ENCODE measurements at places on chromosomes 11 and 22. TPM values are rescaled to one million over a fixed set of nuclear protein-coding genes. Genes with fewer than 3 reads are reported as not detected.

Gene PLA2G3
- total RNA-seq = 19.3 TPM

Gene MYO18B
- 0.48 TPM for total RNA-seq

Gene OAF
- total RNA-seq = 11.6 TPM

Gene HEPHL1
- total RNA-seq = not detected

Gene IGLL1
- not detected for total RNA-seq

Gene NXPE2
- total RNA-seq = not detected

GRCh38 chr11:128632141-128632791 is 44.9 kb upstream of the ETS1 start:
- DNase-seq = peak; percentile 74

DNA sequence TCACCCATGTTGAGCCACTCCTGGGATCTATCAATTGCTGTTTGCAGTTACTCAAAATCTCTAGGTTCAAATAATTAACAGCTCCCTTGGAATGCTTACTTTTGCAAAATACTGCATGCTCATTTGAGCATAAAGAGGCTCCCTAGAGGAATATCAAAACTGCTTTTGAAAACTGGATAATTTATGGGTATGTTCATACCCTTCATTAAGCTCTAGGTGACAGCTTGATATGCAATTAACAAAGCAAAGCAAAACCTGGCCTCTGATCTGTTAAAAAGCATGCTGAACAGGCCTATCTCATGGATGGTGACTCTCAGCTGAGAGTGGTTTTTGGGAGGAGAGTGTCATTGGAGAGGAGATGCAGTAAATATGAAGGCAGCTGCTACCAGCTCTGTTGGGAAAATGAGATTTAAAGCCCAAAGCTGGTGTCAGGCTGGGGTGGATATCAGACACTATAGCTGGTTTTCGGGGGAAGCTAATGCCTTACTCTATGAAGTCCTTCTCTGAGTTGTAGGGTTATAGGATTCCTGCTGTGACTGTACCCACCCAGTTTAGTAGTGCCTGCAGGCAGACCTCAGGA is 110.9 kb downstream of the RASSF10 start:
- no peak for DNase-seq

DNA sequence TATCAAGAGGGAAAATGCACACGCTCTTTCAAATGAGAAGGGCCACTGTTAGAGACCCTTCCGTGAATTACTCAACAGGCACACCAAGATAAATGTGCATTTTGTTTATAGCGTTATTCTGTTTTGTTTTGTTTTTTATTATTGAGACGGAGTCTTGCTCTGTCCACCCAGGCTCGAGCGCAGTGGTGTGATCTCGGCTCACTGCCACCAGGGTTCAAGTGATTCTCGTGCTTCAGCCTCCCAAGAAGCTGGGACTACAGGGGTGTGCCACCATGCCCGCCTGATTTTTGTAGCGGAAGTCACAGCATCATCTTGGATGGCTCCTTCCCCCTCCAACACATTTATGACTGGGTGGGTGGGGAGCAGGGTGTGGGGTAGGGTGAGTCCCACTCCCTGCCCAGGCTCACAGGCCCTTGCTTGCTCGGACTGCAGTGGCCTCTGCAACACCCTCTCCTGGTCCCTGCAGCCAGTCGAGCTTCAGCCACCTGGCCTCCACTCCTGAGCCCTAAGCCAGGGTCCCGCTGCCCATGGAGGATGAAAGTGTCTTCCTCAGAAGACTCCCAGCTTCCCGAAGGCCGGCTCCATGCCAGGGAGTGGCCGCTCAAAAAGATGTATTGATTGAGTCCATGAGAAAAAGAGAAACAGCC is 68.0 kb downstream of the RTL6 start:
- DNase-seq = no peak

GRCh38 chr11:47188259-47188658 is 2.0 kb upstream of the PACSIN3 start:
- DNase-seq = peak; percentile 19

DNA sequence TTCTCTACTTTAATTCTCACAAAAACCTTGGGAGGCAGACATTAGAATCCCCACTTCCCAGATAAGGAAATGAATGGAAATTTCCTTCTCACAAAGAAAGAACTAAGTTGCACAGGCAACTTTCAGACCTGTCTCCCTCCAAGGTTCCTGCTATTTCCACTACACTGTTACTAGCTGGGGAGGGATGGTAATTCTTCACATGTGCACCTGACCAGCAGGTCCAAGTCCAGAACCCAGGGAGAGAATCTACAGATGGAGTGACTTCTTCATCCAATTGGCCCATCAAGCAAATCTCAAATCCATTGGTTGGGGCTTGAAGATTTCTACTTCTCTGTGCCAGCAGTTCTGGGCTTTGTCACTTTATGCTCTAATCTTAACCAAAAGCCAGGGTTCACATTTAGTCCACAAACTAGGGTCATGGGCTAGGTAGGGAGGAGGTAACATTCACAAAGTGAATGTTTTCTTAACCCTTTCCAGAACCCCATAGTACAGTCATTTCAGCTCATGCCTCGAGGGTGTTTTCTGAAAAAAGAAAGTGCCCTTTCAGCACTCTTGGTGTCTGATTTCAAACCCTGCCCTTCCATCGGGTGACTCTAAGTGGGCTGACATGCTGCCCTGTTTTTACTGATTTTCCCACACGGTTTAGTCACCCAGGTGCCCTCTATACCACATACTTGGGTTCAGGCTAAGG is 2.7 kb downstream of the POU2AF1 start:
- DNase-seq = no peak

DNA sequence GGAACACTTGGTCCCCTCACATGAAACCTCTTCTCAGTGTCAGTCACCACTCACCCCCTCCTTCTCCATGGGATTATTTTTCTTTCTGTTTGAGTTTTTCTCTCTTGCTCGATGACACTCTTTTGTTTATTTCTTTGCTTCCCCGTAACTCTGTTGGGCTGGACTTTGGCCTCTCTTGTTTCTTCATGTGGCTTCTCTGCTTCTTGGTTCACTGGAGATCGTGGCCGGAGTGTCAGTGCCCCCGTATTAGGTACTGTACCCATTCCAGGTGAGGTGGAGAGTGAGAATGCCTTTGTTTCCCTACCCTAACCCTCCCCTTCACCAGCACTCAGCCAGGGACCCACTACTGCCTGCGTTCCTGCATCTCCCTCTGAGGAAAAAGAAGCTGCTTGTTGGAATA is 32.5 kb downstream of the CYB5R2 start:
- DNase-seq = no peak

DNA sequence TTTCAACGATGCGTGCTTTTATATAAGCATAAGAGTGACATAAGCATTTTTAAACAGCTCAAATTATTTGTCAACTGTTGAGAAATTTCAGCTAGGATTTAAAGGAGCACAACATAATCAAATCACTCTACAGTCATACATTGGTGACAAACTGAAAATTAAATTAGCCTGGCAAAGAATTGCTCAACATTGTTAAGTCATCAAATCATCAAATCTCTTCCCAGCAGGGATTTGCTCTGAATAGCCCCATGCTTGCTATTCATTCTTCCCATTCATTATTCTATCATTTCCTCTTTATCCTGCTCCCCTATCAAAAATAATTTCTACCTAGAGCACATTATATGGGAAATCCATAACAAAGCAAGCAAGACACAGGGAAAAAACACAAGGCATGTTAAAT is 198.7 kb upstream of the LUZP2 start:
- no peak for DNase-seq
